ENCODE measurements at places on chromosomes 12 and 14.

GRCh38 chr14:39847194-39847593 lies 415.0 kb upstream of the FBXO33 start:
- no peak for DNase-seq

GRCh38 chr14:87916103-87916885 lies 76.7 kb downstream of the GALC start:
- no peak for DNase-seq

GRCh38 chr12:124655698-124656516 lies 88.5 kb upstream of the NCOR2 start:
- DNase-seq = no peak

DNA sequence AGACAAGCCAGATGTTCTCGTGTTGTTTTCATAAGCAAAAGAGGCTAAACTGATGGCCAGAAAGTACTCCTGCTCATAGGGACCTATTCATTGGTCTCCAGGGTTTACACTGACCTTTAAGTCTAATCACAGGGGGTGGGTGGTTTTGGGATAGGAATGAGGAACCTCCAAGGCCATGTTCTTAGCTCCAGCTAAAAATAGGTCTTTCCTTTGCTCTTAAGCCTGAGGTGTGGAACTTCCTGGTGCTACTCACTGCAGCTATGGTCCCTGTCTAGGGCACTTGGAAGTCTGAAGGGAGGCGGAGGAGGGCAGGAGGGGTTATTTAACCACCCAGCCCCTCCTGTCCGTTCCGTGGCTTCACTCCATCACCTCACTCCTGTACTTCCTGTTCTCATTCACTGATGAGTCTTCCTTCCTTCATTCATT lies 18.6 kb downstream of the GPRC5A start:
- DNase-seq = no peak

DNA sequence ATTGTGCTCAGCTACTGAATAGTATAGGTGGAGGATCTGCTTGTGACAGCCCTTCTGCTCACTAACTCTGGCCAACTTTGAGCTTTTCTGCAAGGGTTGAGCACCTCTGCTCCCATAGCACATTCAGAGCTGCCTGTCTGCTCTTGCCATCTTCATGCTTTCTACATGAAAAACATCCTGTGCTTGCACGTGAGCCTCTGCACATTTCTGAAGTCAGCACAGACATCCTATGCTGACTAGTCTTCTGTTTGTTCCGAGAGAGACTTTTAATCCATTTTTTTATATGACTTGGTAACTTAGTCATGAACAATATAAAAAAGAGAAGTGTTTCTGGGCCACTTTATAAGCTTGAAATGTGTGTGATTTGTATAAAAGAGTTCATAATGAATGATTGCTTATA lies 969.3 kb downstream of the TMTC2 start:
- DNase-seq = no peak

- DNase-seq = no peak
Measured at GRCh38 chr14:36767603-36768281, 106.1 kb downstream of the PAX9 start.

DNA sequence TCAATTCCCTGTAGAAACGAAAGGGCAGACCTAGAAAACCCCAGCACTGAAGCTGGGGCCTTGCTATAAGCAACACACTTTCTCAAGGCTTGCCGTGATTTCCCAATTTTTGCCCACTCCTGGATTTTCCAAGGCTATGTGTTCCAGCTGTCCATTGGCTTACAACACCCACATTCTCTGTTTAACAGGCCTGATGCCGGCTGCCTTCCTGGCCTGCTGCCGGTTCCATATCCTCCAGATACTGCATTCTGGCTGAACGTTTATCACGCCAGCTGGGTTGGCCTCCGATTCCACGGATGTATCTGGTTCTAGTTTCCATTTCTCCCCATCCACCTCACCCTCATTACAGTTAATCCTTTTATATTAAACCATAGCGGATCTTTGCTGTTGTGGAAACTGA lies 2.0 kb upstream of the PCNX1 start:
- no peak for DNase-seq

Data from GF-D8 (cell line).